ENCODE measurements at places on chromosomes 2 and 18. TPM values are rescaled to one million over a fixed set of nuclear protein-coding genes. Genes with fewer than 3 reads are reported as not detected.

DCDC2C gene
- total RNA-seq = not detected

IL37 gene
- total RNA-seq = not detected

LYG2 gene
- not detected for total RNA-seq

ZNG1B gene
- total RNA-seq = 30.0 TPM

GCG gene
- not detected for total RNA-seq

GPR45 gene
- not detected for total RNA-seq

PJVK gene
- total RNA-seq = 2.6 TPM

NMS gene
- not detected for total RNA-seq

OSGEPL1 gene
- total RNA-seq = 7.7 TPM

CXCR1 gene
- total RNA-seq = not detected

SGPP2 gene
- total RNA-seq = 3.3 TPM

ZNF804A gene
- total RNA-seq = 0.25 TPM

OTOS gene
- not detected for total RNA-seq
